ENCODE measurements at places on chromosomes 6 and 20.

GRCh38 chr6:149093643-149094042, 223.9 kb upstream of the TAB2 start:
- no peak for ATAC-seq

DNA sequence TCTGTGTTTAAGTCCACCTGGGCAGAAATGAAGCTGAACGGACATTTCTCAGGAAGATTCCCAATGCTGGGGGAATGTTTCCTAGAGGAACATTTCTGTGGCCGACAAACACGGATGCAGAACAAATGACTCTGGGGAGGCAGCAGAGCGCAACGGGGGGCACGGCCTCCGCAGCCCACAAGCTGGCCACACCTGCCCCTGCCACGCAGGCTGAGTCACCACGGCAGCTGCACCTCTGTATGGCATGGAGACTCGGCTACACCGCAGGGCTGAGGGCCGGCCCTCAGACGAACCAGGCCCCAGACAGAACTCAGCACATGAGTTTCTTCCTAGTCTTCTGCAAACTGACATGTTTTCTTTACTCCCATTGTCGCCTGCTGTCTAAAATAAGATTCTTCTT, 10.0 kb upstream of the PRR18 start:
- ATAC-seq: no peak

GRCh38 chr20:56773749-56774148, 144.6 kb downstream of the TFAP2C start:
- no peak for ATAC-seq

- no peak for ATAC-seq
These were observed 206.9 kb downstream of the LY86 start for GRCh38 chr6:6795393-6795792.

DNA sequence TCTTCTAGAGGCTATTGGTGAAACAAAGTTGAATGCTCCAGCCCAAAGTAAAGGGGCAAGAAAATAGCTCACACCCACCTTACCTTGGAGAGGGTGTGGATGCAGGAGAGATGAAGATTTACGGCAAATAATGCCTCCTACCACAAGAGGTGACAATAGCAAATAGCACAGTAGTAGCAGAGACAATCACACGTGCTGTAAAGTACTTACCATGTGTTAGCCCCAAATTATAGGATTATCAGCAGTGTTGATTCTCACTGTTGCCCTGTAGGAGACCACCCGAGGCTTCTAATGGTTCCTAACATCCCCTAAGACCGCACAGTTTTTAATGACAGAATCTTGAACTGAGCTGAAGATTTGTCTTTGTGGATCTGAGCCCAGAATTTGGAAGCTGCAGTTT, 94.8 kb upstream of the FOXA2 start:
- no peak for ATAC-seq

DNA sequence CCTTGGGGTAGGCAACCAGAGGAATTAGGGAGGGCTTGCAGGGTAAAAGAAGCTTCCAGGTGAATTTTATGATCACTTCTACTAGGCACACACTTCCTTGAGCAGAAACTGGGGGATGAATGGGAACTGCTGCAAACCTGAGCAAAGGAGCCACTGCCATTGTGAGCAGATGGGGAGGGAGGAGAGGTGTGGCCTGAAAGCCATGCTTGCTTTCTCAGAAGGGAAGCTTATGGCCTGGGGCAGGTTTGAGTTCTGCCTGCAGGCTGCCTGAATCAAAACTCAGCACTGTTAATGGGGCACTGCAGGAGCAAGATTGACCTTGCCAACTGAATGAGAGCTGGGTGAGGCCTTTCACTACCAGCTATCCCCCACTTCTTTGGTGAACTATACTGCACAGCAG, 328.1 kb downstream of the NKAIN2 start:
- ATAC-seq: no peak

DNA sequence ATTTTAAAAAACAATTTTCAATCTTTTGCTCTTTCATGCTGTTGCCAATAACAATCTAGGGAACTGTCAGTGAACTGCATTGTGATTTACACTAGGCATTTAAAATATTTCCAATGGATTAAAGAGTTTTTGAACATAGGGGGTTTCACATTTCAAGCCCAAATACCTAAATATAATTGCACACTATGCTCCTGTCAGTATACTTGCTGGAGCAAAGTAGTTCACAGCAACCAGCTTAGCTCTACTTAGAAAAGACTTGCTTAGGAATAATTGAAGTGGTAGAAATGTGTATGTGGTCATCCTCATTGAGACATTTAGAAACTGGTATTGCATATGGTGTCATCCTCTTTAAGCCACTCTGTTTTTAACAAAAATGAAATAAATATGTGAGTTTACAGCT, 41.7 kb upstream of the REV3L start:
- no peak for ATAC-seq

DNA sequence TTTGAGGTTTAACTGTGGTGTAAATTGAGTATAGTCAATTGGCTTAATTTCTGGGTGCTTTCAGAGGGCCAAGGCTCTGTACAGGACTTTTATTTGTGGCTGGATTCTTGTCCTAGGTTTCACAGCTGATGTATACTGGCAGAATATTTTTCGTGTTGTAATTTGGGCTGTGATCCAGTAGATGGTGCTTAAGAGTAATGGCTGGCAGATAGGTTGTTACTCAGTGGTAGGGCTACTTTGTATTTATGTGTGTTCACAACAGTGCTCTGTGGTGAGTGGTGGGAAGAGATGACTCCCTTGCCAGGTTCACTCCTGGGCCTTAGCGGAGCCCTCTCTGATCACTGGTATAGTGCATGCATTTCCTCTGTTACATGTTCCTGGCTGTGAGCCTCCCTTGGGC, 34.5 kb upstream of the FERMT1 start:
- ATAC-seq: peak; percentile 26

GRCh38 chr6:15421945-15422733, 176.3 kb downstream of the JARID2 start:
- peak; percentile 66 for ATAC-seq

GRCh38 chr20:8522168-8522567, 390.1 kb downstream of the PLCB1 start:
- no peak for ATAC-seq

DNA sequence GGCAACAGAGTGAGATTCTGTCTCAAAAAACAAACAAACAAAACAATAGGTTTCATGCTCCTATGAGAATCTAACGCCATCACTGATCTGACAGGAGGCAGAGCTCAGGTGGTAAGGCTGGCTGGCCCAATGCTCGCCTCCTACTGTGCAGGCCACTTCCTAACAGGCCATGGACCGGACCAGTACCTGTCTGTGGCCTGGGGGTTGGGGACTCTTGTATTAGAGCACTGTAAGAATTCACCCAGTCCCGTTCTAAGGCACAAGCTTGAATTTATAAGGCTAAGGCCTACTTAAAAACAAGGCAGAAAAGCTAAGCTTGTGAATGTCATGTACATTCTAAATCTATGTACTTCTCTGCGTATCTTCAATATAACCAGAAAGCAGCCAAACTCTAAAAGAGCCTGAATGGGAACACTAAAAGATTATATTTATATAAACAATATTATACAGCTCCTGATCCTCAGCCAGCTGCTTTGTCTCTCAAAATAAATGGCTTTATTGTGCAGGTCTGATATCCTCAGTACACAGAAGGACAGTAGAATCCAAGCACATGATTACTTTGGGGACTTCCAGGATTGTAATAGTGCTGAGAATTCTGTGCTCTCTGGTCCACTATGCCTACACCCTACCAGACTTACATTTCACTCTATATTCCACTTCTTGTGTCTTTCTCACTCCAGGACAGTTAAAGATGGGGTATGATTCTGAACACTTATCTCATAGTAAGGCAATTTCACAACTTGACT, 64.5 kb upstream of the DST start:
- ATAC-seq: no peak

- peak; percentile 96 for ATAC-seq
These were observed 9.3 kb downstream of the SDHAF4 start for GRCh38 chr6:70575899-70576495.

DNA sequence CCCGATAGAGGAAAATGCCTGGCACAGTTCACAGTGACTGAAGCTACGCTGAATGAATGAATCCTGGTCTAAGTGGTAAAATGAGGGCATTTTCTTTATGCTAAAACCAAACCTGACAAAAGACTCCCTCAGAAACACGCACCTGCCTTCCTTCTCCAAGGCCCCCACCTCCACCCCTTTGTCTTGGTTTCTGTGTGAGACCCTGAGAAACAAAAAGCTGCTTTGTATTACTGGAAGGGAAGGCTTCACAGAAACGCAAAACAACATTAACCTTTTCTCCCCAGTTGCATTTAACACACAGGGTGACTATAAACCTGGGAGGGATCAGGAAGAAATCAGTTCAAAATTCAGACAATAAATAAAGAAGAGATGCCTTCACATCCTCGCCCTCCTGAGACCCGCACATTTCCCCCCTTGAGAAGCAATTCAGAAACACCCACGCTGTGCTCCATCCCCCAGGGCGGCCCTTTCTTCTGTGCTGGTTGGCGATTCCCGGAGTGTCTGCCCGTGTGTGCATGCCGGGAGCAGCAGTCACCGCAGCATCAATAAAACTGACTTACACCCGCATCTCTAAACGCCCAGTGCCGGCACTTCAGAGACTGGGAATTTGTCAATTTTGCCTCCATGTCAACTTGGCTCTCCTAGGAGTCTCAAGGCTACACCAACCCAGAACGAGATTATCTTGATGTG, 67.2 kb upstream of the TRAF3IP2 start:
- ATAC-seq: no peak

DNA sequence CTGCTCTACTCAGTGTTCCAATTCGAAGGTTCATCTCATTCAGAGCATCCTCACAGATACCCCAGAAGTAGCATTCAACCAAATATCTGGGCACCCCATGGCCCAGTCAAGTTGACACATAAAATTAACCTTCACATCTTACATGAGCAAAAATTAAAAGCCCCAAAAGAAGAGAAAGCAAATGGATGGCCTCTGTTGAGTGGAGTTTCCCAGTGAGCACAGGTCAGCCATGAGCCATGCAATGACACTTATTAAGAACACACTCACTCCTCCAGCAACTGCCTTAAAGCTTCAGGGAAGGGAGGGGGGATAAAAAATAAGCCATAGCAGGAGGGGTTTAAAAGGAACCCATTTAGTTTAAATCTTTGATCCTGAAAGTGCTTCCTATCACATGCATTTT, 14.6 kb upstream of the THBS2 start:
- no peak for ATAC-seq

- ATAC-seq: no peak
These were observed 54.8 kb upstream of the MAP7 start for GRCh38 chr6:136604928-136605510.

DNA sequence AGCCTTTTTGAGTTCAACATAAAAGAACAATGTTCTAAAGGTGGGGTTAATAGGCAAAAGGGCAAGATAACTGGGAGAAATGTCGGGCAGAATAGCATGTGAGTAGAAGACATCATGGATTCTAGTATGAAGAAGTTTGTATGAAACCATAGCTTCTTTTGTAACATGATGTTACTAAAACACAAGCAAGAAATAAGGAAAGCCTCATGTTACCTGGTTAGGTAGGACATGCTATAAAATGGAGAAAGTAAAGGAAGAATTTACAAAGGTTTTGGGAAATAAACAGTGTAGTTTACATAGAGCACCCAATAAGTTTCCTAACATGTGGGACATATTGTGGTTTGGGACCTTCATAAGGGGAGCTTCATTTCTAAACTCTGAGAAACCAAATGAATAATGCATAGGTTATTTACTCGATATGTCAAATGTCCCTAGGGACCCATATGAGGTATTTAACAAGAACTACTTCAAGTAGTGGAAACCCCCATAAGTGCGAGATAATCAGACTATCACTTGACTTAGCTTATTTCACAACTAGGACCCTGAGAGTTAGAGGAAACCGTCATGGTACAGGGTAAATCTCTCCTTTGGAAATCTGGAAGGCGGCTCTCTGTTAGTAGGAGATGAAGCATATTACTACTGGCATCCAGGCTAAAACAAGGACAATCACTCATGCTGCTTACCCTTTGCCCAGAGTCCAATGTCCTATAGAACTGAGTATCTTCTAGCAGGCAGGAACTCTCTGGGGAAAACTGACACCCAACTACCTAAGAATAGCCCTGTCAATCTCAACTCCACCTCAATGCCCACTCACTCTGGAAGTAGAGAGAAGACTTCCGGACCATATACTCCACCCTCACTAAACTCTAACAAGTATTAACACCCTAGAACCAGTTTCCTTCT, 57.5 kb downstream of the ILRUN start:
- no peak for ATAC-seq

Measured in esophagus mucosa (tissue), 1 donor.